ENCODE measurements at places on chromosomes 5 and 9.

DNA sequence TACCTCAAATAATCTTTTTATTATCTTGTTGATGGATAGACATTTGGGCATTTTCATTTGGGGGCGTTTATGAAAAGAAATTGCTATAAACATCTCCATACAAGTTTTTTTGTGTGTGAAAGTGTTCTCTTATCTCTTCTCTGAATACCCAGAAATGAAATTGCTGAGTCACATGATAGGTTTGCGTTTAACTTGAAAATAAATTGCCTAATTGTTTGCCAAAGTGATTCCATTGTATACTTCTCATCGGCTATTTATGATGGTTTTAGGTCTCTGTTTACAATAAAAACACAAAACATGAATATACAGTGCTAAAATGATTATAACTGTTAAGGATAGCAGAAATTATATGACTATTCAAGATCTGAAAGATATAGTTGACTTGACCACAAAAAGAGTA, 361.7 kb downstream of the TAF11L14 start:
- no peak for DNase-seq

- no peak for DNase-seq
Measured at GRCh38 chr9:130925050-130925678, 13.9 kb downstream of the FIBCD1 start.

DNA sequence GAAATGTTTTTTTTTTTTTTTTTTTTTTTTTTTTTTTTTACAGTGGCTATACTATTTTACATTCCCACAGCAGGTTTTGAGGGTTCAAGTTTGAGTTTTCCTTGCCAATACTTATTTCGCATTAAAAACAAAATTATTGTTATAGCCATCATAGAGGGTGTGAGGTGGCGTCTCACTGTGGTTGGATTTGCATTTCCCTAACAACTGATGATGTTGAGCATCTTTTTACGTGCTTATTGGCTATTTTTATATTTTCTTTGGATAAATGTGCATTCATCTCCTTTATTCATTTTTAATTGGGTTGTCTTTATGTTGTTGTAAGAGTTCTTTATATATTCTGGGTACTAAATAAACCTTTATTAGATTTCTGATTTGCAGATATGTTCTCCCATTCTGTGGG, 18.9 kb upstream of the UBLCP1 start:
- DNase-seq, result no peak

- DNase-seq, result no peak
Measured at GRCh38 chr5:71629950-71630349, 42.8 kb downstream of the MCCC2 start.

GRCh38 chr9:115104908-115105307, 13.0 kb downstream of the TNC start:
- peak; percentile 68 for DNase-seq

- no peak for DNase-seq
Measured at GRCh38 chr9:3403315-3403714, 122.5 kb downstream of the RFX3 start.

- no peak for DNase-seq
Measured at GRCh38 chr5:171397190-171397589, 9.5 kb downstream of the NPM1 start.

GRCh38 chr5:6772886-6773285, 59.7 kb downstream of the TENT4A start:
- DNase-seq, result no peak

- DNase-seq, result no peak
Measured at GRCh38 chr5:51465165-51465564, 81.9 kb downstream of the ISL1 start.

GRCh38 chr9:74413876-74414275, 83.3 kb upstream of the RORB start:
- no peak for DNase-seq

DNA sequence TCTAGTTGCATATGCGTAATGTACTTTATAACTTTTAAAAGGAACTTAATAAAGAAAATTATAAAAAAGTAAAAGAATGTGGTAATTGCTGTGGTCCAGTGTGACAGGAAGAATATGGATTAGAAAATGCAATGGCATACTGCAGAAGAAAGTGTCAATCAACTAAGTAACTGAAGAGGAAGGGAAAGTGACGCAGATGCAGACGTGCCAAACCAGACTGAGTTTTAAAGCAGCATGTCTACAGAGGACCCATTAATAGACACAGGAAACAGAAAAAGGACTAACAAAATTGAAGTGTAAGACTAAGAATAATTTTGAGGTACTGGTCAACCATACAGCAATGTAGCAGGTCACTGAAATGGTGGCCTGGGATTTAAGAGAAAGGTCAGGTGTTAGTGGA, 73.3 kb downstream of the DPYSL3 start:
- DNase-seq, result no peak

DNA sequence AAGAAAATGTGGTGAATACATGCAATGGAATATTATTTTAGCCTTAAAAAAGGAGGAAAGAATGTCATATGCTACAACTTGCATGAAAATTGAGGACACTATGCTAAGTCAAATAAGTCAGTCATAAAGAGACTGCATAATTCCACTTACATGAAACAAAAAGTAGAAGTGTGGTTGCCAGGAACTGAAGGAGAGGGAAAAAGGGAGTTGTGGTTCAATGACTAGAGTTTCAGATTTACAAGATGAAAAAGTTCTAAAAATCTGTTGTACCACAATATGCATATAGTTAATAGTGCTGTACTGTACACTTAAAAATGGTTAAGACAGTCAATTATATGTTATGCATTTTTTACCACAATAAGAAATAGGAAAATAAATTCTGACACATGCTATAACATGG, 95.4 kb downstream of the SLC44A1 start:
- DNase-seq, result no peak

GRCh38 chr5:53560028-53560427, 411 bp upstream of the NDUFS4 start:
- DNase-seq, result no peak

DNA sequence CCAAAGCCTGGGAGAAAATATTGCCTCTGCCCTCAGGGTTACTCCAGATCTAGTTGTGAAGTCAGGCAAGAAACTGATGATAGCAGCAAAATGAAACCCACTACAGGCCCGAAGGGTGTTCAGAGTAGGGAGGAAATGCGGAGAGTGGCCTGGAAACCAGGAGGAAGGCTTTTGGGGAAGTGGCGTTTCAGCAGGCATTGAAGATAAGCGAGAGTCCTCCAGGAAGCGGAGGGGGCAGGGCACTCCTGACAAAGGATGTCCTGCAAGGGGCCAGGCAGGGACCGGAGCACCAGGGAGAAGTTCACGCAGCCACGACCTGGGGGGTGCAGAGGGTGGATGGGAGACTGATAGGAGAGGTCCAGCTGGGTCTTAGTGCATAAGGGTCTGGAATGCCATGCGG, 7.8 kb upstream of the FOXI1 start:
- DNase-seq, result no peak

DNA sequence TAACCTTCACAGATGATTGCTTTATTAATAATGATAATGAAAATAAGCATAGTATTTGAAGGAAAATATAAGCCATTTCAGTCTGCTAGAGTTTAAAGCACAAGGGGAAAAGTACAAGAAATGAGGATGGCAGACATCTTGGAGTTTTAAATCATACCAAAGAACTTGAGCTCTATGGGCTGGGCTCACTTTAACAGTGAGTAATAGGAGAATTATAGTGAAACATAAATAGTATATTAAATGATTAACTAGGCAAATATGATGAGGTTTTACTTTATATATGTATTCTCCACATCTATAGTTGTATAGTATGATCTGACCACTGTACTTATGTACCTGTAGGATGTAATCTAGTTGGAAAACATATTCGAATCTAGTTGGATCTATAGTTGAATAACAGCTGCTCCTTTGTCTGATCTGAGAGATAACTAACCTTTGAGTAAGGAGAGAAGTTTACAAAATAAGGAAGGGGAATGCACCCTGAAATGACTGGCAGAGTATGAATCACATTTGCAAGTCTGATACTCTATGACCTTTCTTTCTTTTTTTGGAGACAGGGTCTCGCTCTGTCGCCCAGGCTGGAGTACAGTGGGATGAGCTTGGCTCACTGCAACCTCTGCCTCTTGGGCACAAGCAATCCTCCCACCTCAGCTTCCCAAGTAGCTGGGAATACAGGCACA, 17.6 kb downstream of the MEGF9 start:
- DNase-seq, result no peak

- DNase-seq, result no peak
Measured at GRCh38 chr5:135444360-135444759, 2.8 kb downstream of the DCANP1 start.

GRCh38 chr5:76691467-76692273, 24.3 kb upstream of the F2R start:
- DNase-seq, result no peak

DNA sequence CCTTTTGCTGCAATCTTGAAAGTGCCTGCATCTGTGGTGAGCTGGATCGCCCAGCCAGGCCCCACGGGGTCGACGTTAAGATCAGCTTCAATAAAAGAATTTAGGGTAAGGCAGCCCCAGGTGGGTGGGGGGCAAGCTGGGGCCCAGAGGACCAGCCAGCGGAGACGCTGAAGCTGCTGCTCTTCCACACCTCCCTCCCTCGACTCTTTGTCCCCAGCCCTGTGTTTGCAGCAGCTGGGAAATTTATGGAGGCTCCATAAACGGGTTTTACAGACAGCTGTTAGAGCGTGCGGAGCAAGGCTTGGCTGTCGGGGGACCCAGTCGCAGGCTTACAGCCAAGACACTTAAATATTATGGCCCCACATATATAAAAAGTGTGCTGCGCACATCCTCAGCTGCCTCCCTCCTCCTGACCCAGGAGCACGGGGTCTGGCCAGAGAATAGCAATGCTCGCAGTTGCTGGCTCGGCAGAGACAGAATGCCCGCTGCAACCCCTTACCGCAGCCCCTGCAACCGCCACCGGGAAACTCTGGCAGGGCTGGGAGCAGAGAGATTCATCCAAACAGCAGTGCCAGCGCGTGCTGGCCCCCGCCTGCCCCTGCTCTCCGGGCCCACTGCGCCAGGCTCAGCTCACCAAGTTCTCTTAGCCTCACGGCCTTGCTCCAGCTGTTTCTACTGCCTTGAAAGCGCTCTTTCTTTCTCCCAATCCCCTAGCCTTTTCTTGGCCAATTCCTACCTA, 28.4 kb upstream of the MVB12B start:
- no peak for DNase-seq

DNA sequence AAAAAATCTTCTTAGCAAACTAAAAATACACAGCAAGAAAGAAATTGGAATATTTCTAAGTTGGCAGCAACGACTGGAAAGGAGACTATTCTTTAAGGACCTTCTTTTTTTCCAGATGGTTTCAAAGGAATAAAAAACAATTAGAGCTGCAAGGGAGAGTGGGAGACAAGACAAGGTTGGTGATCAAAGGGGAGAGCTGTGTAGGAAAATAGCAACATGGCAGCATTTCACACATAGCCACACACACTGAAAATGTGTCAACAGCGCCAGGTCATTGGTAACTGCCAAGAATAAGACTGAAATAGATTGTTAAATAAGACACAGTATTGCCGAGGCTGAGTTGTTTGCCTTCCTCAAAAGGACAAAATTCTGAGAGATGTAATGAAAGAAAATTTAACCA, 88.1 kb upstream of the TLE1 start:
- no peak for DNase-seq

DNA sequence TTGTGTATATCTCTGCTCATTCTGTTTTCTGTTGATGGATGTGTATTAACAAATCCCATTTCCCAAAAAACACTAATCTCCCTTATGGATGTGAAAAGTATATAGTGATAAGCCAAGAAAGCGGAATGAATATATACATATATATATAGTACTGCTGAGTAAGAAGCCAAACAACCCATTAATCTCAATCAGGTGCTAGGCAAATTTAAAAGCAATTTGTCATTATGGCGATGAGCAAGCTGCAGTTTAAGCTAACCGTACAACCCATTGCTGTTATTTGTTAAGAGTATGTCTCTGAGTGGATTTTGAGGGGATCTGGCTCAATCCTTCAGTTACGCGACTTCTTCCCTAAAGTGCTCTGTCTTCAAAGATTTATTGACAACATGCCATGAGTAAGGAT, 640.4 kb upstream of the ARRDC3 start:
- no peak for DNase-seq

DNA sequence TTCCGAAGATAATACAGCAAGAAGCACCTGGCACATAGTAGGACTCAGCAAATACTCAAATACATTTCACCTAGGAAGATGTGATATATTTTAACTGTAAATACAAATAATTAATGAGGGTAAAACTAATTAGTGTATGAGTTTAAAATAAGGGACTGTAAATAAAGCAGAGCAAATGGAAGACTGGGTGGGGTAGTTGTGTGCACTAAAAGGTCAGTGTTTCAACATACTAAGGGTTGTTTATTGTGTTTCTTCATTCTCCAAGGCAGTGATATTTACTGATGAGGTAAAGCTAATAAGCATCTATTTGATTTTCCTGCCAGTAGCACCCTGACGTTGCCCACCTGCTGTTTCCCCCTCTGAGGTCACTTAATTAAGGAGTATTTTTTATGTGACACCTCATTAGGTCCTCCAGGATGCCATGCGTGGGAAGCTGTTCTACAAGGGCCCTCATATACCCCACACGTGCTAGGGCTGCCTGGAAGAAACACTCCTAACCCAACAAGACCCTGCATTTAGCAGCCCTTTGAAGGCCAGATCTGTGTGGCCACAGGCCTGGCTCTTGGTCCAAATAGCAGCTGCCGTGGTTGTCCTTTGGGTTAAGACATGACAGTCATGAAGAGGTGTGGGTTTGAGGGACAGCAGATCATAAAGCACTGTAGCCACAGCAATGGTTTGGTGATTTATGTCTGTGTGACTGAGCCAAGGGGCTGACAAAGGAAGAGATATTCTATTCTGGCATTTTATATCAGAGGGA, 97.5 kb upstream of the RPS23 start:
- no peak for DNase-seq

DNA sequence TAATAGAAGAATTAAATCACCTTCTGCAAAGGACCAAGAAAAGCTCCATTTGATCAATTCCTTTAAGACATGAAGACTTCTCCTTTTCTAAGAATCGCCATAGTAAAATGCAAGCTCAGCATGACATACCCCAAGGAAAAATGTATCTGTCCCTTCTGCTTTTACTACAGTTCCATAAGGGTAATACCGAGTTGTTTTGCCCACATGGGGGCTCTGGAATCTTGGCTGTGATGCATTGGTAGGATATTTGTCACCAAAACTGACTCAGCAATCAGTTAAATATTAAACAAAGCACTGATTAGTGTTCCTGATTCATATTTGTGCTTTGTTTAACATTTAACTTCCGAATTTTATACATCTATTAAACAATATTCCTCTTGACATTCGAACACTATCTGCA, 24.3 kb upstream of the KCNIP1 start:
- no peak for DNase-seq

- peak; percentile 61 for DNase-seq
Measured at GRCh38 chr5:177022386-177023302, at the start of gene ZNF346. Gene ZNF346, plus strand, starts transcription at chr5:177022696. Its CDS starts 43 bp downstream, at chr5:177022739.

DNA sequence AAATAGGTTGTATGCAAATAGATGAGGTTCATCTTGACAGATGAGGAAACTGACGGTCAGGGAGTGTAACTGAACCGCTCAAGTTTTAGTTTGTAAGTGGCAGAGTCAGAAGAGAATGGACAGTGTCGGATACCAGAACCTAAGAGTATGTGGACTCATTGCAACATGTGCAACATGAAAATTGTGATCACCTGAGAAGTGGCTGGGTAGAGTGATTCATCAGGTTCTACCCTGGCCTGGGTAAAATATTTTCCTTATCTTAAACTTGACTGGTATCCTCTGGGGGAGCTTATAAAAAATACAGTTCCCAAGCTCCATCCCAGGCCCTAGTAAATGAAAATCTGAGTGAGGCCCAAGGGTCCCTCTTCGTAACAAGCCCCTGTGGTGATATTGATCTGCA, 35.2 kb upstream of the MIER3 start:
- no peak for DNase-seq
